ENCODE measurements at places on chromosomes 5 and 9.

- DNase-seq = no peak
These were observed 136.9 kb downstream of the SEMA5A start for GRCh38 chr5:9408964-9409363.

GRCh38 chr9:126631254-126631653, 17.5 kb downstream of the LMX1B start:
- DNase-seq = no peak

DNA sequence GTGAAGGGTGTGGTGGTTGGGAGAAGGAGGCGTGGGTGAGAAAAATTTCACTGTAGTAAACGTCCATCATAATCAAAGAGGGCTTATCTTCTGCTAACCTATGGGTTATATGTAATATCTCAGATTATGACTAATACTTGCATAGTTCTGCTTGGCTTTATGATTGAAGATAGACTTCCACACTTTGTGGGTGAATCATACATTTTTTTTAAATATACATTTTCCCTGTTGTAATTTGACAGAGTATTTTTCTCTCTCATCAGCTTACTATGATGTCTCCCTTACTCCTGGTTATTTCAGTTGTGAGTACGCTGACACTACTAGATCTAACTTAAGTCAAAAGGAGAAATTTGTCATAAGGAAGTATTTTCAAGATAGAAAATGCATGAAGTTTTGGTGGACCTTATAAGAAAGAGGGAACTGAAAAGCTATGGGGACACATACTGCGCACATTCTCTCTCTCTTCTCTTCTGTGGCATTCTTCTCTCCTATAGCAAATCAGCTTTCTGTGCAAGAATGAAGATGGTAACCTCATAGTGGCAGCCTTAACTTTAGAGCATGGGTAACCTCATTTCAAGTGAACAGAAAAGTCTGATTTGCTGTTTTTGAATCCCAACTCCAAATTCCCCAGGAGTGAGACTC, 4.9 kb upstream of the JAK2 start:
- no peak for DNase-seq

GRCh38 chr9:83106263-83106662, 43.3 kb upstream of the RASEF start:
- DNase-seq = no peak

GRCh38 chr9:113530942-113531341, 67.4 kb downstream of the RGS3 start:
- DNase-seq = no peak

- DNase-seq = peak; percentile 46
These were observed 13.6 kb downstream of the ARHGAP26 start for GRCh38 chr5:142783601-142784341.

DNA sequence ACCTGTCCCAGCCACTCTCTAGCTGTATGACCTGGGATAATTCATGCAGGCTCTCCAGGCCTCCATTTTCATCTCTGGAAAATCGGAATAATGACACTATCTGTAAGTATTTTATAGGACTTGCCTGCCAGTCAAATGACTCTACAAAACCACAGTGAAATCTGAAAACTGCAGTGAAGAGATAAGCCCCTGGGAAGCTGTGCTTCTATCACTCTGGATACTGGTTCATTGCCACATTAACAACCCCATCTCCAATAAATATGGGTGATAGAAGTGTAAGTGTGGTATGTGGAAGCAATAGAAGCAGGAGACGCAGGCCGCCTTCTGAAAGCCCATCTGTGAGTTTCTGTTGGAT, 31.8 kb downstream of the WHRN start:
- no peak for DNase-seq

- no peak for DNase-seq
These were observed 80.7 kb downstream of the PRRT1B start for GRCh38 chr9:131625790-131626670.

DNA sequence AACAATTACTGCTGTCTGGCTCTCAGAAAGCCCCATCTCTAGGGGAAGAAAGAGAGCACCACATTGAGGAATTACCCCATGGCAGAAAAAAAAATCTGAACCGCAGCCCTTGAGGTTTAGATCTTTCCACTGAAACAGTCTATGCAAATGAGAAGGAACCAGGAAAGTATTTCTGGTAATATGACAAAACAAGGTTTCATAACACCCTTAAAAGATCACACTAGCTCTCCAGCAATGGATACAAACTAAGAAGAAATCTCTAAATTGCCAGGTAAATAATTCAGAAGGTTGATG, 427.1 kb downstream of the PRELID2 start:
- DNase-seq = no peak

GRCh38 chr9:136858844-136859757, 7.0 kb downstream of the MAMDC4 start:
- peak; percentile 0 for DNase-seq

DNA sequence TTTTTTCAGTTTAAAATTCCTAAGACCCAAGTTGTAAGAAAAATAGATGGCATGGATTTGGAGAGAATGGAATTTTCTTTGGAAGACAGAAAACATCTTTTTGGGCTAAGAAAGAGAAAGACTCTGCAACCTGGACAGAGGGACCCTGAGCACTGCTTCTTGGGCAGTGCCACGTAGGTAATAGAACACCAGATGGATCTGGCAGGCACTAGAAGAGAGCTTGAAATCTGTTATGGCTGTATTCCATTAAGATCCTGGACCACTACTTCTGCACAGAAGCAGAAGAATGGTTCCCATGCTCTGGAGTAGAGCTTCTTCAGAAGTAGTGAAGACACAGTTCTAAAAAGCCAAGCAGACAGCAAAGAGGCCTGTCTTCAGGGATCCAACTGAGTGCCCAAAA, 306.4 kb upstream of the CD180 start:
- no peak for DNase-seq

DNA sequence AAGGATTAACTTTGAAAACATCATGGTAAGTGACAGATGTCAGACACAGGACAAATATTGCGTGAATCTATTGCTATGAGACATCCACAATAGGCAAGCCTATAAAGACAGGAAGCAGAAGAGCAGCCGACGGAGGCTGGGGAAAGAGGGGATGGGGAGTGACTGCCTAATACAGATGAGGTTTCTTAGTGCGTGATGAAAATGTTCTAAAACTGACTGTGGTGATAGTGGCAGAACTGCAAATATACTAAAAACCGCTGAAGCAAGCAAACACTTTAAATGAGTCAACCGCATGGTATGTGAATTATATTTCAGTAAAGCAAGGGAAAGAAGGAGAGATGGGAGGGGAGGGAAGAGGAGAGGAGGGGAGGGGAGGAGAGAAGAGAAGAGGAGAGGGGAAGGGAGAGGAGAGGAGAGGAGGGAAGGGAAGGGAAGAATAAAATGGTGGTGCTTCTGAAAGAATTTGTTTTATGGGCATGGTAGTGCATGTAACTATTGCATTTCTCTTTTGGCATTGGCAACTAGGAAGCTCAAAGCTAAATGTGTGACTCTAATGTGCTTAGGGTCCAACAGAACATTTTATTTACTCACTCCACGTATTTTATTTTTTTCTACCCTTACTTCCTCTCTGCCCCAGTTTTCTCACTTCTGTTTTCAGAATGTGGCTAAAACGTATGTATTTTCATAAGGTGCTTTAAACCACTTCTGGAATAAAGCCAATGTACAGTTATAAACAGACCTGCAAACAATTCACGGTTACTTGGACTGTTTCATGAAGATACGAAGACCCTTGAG, 21.3 kb downstream of the AKNA start:
- DNase-seq = no peak

DNA sequence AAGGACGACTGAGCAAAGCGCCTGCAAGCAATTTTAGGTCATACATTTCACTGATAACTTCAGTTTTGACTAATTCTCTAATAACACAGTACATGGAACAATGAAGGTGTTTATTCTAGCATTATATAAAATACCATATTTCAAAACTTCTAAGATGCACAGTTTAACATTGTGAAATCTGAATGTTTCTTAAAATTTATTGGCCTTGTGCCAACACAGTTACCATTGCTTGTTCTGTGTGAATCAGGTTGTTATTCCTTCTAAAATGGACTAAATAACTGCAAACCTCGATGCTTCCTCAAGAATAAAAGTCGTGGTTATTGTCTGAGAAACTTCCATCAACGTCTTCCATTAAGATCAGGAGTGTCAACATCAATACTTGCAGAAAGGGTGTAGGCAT, 8.0 kb downstream of the MCC start:
- no peak for DNase-seq

DNA sequence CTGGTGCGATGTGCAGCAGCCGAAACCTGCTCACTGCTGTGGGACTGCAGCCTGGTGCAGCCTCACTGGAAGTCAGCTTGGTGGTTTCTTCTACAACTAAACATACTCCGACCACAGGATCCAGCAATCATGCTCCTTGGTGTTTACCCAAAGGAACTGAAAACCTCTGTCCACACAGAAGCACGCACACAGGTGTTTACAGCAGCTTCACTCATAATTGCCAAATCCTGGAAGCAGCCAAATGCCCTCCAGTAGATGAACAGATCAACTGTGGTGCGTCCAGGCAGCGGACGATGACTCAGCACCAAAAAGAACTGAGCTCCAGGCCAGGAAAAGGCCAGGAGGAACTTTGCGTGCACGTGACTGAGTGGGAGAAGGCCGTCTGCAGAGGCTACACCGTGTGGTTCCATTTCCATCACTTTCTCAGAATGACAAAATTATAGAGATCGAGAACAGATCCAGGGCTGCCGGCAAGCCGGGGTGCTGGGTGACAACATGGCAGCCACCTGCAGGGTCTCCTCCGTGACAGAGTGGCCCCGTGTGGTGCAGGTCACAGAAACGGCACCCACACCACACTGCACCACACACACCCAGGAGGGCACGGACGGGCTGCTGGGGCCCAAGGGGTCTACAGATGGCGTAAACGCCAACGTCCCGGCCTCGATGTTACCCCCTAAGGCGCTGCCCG, 23.1 kb upstream of the NSMF start:
- no peak for DNase-seq

DNA sequence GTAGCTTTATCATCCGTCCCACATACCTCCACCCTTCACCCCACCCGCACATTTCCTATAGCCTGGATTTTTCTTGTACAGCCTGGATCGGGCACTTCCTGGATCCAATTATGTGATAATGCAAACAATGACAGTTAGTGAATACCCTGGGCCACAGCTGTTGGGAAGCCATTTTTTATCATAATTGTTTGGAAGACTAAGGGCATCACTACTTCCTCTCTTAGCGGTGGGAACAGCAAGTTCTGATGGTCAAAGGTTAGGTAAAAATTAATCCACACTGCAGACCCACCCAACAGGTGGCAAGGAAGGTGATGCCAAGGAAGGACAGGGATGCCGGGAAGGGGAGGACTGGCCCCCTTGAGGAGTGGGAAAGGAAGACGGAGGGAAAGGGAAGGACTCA, 183.7 kb downstream of the SAXO1 start:
- no peak for DNase-seq

DNA sequence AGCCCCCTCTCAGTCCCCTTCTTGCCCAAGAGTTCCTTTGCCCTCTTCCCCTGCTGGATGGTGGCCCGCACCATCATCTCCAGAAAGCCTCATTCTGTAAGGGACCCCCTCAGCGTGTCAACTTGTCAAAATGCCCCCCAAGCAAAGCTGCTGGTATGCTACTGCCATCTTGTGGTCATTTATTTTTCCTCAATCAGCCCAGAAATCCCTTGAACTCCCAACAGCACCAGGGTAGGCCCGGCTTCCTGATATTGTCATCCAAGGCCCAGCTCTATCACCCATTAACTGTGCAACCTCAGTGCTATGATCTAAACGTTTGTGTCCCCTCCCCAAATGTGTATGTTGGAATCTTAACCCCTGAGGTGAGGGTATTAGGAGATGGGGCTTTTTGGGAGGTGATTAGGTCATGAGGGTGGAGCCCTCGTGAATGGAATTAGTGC, 53.2 kb upstream of the FBXW11 start:
- no peak for DNase-seq

GRCh38 chr5:130155345-130156011, 251.2 kb downstream of the CHSY3 start:
- DNase-seq = no peak

DNA sequence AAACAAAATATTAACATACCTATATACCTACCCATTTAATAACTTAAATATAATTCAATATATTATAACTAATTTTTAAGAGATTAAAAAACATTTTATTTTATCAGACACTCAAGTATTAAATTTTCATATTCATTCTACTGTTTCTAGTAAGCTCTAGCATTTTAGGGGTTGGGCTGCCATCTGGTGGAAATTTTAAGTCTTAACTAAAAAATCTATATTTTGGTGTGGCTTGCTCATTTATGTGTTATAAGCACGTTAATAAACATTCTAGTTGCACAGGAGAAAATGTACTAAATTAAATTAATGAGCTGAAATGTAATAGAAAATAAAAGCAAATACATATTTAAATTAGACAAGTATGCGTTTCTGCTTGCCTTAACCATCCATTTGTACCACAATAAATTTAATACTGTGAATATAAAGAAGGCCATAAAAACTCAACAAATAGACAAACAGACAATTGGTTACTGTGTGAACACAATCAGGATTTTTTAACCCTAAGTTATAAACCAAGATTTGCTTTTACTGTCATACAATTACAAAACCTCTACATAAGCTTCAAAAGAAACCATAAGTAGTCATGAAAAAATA, 1728.3 kb upstream of the CDH9 start:
- DNase-seq = no peak

GRCh38 chr9:97284798-97285197, 22.7 kb upstream of the CCDC180 start:
- no peak for DNase-seq

- peak; percentile 44 for DNase-seq
These were observed 19.5 kb upstream of the ANXA1 start for GRCh38 chr9:73132034-73132776.

DNA sequence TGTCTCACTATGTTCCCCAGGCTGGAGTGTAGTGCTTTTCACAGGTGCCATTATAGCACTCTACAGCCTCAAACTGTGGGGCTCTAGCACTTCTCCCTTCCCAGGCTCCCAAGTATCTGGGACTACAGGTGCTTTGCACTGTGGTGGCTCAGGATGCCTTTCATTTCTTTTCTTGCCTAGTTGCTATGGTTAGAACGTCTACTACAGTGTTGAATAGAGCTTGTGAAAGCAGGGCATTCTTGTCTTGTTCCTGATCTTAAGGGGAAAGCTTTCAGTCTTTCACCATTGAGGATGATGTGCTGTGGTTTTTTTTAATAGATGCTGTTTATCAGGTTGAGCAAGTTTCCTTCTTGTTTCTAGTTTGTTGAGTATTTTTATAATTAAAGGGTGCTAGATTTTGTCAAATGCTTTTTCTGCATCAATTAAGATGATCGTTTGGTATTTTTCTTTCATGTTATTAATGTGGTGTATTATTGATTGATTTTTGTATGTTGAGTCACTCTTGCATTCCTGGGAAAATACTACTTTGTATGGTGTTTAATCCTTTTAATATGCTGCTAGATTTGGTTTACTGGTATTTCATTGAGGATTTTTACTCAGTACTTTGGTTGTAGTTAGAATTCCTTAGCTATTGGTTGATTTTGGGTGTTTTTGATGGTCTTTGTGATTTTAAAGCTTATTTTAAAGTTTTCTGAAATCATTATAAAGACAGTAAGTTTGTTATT, 35.6 kb downstream of the GPBP1 start:
- no peak for DNase-seq

GRCh38 chr5:179805529-179806249, 977 bp downstream of the MGAT4B start:
- DNase-seq = no peak

Data from activated T-helper 1 cell treated with anti-CD3 and anti-CD28 coated beads, Interleukin-2, amount 50 U/mL, for 16 hours (primary cell).